Hematopoietic multipotent progenitor cell treated with erythropoietin and hydrocortisone succinate and interleukin-3 and kit ligand, for 6 days (in vitro differentiated cells): ENCODE measurements at places on chromosomes 3 and 15.
A peak's percentile ranks its signal among the peaks of the same experiment; 100 is the strongest.

DNA sequence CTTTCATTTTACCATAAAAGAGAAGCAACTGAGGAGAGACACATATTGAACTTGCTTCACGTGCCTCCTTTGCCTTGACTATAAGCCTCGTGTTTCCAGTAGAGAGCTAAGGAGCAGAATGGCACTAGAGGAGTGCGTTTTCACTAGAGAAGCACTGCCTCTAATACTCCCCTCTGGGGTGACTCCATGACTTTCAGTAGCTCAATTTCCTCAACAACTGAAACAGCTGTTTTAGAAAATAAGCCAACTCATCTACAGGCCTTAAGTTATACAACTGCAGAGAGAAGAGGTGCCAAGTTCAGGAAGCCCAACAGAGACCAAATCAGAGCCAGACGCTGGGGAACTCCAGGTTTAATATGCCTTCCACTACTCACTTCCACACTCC is 1.9 kb downstream of the UBP1 start:
- peak; percentile 58 for DNase-seq

DNA sequence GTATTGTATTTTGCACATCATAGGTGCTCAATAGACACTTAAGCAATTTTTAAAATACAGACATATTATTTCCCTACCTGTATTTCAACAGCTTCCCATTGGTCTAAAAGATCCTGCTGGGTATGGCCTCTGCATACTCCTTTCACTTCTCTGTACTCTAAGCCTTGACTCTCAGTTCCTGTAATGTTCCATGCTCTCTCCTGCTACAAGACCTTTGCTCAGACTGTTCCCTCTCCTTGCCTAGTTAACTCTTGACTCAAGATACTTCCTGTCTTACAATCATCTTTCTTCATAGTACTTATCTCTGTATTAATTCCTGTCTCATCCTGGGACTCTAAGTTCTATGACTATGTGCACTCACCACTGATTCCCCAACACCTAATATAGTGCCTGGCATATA is 1.7 kb downstream of the SCN11A start:
- DNase-seq, result peak; percentile 10

DNA sequence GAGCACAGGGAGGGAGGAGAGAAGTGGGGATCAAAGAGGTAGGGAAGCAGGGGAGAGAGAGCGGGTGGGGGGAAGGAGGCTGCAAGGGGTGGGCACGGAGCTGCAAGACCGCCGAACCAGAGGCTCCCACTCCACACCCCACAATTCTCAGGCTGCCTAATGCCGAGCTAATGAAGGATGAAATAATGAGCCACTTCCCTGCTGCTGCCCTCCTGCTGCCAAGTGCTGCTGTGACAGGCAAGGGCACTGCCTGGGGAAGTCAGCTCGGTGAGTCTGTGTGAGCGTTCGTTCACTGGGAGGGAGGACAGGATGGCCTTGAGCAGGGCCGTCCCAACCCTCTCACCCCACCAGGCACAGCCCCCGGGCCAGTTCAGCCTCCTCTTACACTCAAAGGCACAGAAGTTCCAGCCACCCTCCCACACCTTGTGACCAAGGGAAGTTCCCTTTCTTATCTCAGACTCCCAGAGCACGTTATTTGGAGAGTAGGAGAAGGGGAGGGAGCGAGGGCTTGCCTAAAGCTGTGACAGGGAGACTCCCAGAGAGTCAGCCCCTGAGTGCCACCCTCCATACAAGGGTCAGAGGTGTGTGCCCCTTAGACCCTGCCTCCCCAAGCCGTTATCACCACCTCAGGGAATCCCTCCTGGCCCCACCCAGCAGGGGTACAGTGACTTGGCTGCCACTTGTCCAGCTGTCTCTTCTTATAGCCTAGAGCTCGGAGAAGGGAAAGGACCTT is 12.4 kb downstream of the GLYCTK start:
- DNase-seq, result peak; percentile 92

DNA sequence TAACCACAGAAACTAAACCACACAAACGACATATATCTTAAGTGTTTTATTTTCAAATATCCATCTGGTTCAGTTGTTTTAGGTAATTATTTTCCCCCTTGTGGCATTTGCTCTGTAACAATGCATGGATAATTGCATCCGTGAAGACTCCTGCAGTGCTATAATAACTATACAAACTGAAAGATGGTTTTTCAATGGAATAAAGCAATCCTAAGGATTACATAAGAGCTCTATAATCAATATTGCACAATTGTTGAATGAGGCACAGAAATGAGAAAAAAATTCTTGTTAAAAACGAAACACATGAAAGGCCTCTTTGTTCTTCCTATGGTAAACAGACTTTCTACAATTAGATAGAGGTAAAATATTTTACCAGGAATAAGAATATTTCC is 446.0 kb upstream of the EPHA3 start:
- no peak for DNase-seq

- DNase-seq, result no peak
Observed at GRCh38 chr15:88038261-88038660, 218.3 kb downstream of the NTRK3 start.

- peak; percentile 46 for DNase-seq
Observed at GRCh38 chr3:64022451-64023186, 675 bp downstream of the PSMD6 start.

DNA sequence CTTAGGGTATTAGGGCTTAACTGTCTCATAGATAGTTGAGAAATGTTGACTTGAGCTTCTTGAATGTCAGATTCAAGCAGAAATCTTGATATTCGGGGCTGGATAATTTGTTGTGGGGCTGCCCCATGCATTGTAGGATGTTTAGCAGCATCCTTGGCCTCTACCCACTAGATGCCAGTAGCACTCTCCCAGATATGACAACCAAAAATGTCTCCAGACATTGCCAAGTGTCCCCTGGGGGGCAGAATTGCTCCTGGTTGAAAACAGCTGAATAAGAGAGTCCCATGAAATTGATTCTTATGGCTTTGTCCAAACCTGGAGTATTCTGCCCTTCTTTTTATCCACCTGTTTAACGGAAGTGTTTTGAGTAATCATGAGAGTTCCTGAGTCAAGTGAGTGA is 15.9 kb upstream of the LCMT2 start:
- peak; percentile 37 for DNase-seq

GRCh38 chr3:17740721-17741141 is 1.7 kb downstream of the TBC1D5 start:
- peak; percentile 72 for DNase-seq

- DNase-seq, result no peak
Observed at GRCh38 chr15:39465843-39466749, 114.8 kb upstream of the THBS1 start.

DNA sequence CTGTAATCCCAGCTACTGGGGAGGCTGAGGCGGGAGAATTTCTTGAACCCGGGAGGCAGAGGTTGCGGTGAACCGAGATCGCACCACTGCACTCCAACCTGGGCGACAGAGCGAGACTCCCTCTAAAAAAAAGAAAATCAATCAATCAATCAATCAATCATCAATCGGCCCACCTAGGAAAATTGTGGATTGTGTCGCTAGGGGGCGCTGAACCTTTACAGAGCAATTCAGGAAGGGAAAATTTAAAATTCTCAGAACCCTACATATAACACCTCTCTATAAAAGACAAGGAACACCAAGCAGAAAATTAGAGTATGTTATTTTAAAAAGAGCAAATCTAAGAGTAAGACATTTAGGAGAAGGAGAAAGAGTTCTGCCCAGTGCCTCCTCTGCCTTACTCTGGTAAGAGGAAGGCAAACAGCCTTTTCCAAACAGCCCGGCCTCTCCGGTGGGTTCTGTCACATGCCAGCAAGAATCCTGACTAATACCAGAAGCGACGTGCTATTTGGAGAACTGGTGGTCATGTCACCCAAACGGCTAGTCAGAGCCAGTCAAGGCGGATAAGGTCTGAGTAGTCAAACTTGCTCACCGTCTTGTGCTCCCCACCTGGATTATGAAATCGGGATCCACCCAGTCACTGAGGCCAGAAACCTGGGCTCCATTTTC is 22.3 kb upstream of the SMCO1 start:
- DNase-seq, result peak; percentile 69

GRCh38 chr15:31457161-31457560 is 130.5 kb downstream of the KLF13 start:
- DNase-seq, result no peak

- no peak for DNase-seq
Observed at GRCh38 chr3:147963711-147964110, 554.5 kb downstream of the ZIC1 start.

DNA sequence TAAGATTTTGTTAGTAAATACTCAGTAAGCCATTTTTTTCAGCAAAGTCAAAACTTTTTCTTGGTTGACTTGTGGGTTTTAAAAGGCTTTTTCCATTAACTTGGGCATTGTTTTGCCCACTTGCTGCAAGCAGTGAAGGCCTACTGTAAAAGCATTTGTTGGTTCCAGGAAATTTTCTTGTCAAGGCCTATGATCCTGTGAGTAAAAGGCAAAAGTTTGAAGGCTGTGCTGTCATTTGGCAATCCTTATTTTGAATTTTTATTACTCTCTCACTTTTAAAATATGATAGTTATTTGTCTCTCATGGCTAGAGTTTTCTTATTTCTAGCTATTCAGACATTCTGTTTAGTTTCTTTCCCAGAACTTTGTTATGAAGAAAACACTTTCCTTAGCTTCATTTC is 13.0 kb downstream of the P2RY12 start:
- DNase-seq, result no peak

GRCh38 chr15:78282324-78282723 is 17.1 kb downstream of the SKIC8 start:
- DNase-seq, result no peak

GRCh38 chr3:186724911-186725310 is 7.8 kb downstream of the KNG1 start:
- no peak for DNase-seq

DNA sequence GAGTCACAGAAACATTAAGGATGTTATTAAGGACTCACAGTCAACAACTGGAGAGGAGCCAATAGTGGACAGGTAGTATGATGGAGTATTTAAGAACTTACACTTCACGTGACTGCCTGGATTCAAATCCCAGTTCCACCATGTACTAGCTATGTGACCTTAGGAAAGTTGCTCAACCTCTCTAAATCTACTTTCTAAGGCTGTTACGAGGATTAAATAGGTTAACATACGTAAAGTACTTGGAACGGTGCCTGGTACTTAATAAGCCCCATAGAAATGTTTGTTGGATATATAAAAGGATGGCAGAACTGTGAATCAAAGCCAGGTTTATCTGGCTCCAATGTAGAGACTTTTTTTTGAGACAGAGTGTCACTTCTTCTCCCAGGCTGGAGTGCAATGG is 24.4 kb downstream of the THRB start:
- no peak for DNase-seq

DNA sequence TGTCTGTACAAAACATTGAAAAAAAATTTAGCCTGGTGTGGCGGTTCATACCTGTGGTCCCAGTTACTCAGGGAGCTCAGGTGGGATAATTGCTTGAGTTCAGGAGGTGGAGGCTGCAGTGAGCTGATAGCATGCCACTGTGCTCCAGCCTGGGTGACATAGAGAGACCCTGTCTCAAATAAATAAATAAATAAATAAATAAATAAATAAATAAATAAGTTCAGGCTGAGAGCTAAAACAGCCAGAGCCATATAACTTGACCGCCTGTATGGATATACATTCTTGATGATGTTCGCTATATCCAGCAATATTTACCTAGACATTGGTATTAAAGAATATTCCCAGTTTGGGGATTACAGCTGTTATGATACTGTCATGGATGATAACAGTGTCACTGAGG is 146.9 kb downstream of the KCNH8 start:
- DNase-seq, result no peak

GRCh38 chr3:173465112-173465511 is 67.6 kb downstream of the NLGN1 start:
- no peak for DNase-seq

DNA sequence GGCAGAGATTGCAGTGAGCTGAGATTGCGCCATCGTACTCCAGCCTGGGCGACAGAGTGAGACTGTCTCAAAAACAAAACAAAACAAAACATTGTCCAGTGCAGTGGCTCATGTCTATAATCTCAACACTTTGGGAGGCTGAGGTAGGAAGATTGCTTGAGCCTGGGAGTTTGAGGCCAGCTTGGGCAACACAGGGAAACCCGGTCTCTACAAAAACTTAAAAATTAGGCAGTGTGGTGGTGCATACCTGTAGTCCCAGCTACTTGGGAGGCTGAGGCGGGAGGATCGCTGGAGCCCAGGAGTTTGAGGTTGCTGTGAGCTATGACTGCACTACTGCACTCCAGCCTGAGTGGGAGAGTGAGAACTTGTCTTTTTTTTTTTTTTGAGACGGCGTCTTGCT is 27.2 kb upstream of the MOBP start:
- DNase-seq, result no peak

DNA sequence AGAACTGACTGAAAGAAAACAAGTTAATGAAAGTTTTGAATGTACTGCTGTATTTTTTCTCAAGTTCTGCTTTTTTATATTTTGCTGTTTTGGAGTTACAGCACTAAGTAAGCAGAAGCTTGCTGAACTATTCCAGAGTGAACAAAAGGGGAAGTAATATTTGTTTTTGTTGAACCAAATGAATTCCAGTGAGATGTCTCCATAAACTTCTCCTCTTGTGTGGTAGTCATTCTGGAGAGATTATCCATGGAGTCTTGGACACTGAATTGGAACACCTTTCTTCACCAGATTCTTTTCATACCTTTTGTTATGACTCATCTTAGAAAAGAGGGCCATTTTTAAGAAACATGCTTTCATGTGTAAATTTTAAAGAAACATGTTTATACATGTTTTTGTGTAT is 8.8 kb downstream of the ANKUB1 start:
- peak; percentile 43 for DNase-seq

DNA sequence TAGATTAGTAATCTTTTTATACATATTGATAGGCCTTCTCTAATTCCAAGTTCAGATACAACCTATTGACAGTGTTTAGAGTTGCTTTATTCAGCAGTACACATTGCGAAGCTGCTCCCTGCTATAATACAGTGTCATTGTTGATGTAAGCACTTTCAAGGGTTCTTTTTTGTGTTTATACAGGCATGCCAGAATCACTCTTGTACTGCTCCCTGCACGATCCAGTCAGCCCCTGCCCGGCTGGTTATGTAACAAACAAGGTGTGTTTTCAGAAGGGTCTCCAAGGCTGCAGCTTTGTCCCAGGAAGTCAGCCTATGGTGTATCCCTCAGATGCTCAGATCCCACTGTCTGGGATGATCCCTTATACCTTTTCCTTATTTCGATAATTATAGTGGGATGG is 11.3 kb downstream of the QTRT2 start:
- no peak for DNase-seq

DNA sequence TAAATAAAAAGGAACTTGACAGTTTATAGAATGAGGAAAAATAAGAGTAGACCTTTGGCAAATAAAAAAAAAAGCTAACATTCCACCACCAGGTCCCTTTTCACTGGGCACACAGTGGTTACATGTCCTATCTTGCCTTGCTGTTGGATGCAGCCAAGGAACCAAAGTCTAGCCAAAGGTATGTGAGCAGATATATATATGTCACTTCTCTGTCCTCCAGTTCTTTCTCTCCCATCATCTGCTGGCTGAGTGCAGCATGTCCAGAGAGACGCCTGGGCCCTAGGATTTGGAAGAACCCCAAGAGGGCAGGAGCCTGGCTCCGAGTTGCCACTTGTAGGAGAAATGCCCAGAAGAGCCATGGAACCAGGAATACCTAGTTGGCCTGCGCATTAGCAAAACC is 104.7 kb downstream of the SERPINI1 start:
- no peak for DNase-seq
